Amniotic stem cell (primary cell): ENCODE measurements at places on chromosomes 3 and 15.

DNA sequence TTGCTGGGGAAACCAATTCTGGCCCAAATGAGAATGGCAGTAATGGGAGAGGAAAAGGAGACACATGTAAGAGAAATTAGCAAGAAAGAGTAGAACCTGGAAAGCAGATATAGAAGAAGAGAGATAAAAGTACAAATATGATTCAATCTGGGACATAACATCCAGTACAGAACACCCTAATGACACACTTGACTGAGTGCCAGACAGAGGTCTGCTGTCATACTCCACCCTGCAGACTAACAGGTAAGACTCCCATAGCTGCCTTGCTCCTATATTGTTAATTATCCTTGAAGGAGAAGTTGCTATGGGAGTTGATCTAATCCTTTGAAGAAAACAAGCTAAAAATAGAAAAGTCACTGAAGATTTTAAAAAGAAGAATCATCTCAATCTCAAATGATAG lies 21.1 kb downstream of the CCPG1 start:
- DNase-seq = no peak

DNA sequence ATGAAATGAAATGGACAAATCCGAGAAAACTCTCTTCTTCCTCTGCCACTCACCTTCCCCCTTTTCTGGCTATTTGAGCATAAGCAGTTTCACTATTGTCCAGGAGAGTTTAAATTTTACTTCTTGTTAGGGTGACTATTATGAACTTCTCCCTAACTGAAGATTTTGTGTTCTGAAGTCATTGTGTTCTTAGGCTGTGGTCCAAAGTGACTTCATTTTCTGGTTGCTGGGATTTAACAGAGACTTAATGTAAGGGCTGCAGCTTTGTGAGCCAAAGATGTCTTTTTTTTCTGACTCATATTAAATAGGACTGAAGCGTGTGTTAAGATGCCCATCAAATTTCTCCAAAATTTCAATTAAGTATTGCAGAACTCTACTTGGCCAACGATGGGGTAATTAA lies 46.5 kb upstream of the FSTL1 start:
- DNase-seq = peak; percentile 88

- DNase-seq = no peak
Observed at GRCh38 chr3:151537726-151538125, 76.9 kb upstream of the IGSF10 start.

GRCh38 chr3:66638717-66639116 lies 137.9 kb upstream of the LRIG1 start:
- DNase-seq = no peak

DNA sequence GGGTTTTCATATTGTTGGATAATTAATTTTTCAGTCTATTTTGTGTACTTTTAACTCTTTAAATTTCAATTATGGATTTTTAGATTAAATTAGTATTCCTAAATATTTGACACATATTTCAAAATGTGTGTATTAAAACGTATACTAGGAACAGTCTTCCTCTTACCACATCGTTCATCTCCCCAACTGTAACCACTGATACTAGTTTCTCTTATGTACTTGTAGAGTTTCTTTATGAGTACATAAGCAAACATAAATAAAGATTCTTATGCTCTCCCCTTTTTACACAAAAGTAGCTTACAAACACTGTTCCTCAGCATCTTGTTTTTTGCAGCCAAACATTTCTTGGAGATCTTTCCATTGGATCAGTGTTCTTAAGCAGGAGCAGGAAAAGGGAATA lies 45.9 kb downstream of the CMSS1 start:
- DNase-seq = no peak

GRCh38 chr15:40826423-40827075 lies 2.0 kb downstream of the PPP1R14D start:
- no peak for DNase-seq

- no peak for DNase-seq
Observed at GRCh38 chr3:194257151-194257621, 93.9 kb downstream of the CPN2 start.

DNA sequence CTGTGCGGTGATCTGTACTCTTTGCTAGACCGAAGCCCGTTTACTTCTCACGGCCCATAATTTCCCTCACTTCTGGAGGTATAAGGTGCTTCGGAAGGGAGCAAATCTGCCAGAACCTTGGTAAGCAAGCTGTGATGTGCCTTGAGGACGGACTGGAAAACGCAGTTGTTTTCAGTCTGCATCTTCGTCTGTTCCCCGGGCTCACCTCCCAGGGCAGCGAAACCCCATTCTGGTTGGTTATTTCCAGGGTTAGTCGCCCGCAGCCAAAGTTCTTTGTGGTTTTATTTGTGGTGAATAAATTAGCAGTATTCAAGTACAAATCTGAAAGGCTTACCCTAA lies 401 bp downstream of the RAMAC start:
- DNase-seq = no peak

- DNase-seq = no peak
Observed at GRCh38 chr15:70276401-70276800, 178.7 kb upstream of the TLE3 start.

DNA sequence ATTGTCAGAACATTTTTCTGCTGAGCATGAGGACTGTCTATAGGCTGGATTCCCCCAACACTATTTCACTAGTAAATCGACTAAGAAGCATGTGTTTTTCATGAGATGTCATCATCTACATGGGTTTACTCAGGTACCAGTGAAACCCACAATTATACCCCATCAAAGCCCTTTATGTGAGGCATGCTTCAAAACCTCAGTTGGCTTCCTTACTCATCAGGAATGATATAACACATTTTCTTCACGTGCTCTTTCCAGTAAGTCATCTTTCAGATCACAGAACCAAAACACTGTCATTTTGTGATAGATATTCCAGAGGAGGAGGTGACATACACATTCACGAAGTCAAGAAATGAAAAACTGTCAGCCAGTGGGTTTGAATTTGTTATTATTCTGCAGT lies 116.5 kb downstream of the ANO10 start:
- no peak for DNase-seq

- DNase-seq = no peak
Observed at GRCh38 chr3:24763393-24763792, 268.7 kb upstream of the THRB start.

DNA sequence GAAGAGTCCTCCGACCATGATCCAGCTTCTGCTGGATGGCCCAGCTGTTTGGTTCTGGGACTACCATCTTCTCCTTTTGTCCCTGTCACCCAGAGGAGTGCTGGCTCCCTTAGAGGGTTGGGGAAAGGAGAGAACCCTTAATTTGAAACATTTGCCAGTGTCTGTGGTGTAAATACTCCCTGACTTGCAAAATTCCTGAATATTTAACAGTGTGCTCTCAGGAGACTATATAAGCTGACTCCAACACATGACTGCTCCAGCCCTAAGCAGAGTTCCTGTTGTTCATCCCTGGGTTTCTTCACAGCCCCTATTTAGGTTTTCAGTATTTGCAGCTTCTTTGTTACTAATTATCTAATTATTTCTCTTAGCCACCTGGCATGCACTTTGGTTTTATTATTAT lies 133.1 kb downstream of the CPNE4 start:
- no peak for DNase-seq

DNA sequence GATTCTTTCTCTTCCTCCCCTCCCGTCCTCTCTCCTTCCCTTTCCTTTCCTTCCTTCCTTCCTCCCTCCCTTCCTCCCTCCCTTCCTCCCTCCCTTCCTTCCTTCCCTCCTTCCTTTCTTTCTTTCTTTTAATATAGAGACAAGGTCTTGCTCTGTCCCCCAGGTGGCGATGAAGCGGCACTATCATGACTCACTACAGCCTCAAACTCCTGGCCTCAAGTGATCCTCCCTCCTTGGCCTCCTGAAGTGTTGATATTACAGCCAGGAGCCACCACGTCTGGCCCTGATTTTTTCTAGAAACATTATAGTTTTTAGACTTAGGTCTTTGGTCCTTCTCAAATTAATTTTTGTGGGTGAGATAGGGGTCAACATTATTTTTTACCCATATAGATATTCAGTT lies 15.5 kb downstream of the GRM2 start:
- no peak for DNase-seq

GRCh38 chr3:69087030-69087791 lies 2.5 kb downstream of the ARL6IP5 start:
- DNase-seq = no peak

GRCh38 chr3:66665021-66665695 lies 164.3 kb upstream of the LRIG1 start:
- DNase-seq = no peak

DNA sequence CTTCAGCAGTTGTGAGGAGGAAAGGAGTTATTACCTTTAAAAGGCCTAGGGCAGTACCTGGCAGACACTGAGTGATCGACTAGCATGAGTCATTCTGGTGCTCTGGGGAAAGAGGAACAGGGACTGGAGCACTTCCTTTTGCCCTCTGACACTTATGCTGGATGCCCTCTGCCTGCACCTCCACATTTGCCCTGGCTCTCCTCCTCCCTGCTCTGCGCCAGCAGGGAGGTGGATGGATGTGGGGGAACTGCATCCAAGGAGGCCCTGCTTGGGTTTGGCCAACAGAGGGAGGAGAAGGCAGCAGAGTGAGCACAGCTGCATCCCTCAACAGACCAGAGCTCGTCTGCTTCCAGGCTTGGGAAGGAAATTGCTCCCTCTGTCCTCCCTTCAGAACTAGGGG lies 75.0 kb downstream of the SEMA5B start:
- no peak for DNase-seq

GRCh38 chr3:63857311-63857710 lies 6.3 kb downstream of the THOC7 start:
- no peak for DNase-seq

- no peak for DNase-seq
Observed at GRCh38 chr3:61612211-61613194, 51.1 kb downstream of the PTPRG start.

DNA sequence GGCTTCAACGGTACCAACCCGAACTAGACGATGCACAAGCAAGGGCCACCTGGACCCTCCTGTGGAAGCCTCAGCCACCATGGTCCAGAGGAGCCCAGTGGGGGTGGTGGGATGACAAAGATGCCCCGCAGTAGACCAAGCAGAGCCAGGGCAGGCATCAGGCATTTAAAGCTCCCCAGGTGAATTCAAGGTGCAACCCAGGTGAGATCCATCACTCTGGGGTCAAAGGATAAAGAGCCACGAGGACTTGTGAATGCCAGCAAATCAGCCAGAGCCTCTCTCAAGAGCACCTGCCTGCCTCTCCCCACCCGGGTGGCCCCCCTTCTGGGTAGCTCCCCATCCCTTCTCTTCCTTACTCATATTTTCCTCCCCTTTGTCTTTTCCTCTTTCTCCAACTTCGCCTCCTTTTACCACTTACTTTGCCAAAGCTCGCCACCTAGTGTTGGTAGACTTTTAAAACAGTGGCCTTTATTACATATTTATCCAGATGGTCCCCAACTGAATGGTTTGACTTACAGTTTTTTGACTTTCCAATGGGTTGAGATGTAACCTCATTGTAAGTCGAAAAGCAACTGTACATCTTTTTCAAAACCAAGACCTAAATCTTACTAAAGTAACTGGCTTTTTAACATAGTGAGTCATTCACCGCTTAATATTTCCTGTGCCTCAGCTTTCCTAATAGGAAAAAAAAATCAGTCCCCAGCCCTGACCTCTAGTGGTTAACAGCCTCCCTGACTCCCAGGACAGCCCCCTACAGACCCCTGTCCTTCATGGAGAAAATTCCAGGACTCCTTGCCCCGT lies 18.8 kb downstream of the PLA2G4F start:
- DNase-seq = peak; percentile 16

DNA sequence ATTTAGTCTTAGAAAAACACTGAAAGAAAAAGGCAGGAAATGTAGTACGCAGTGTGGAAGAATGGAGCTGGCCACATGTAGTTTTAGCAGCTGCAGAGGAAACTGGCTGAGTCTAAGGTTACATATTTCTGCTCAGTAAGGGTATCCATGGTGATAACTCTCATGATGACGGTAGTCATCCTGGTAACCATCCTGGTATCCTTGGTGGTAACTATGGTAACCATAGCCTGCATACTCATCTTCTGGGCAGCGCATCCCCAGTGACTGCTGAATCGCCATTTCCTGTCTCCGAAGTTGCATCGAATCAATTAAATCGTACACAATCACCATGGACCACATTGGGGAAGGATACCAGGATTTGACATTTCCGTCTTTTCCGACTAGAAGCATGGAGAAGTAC lies 35.7 kb downstream of the CCDC80 start:
- DNase-seq = peak; percentile 16

DNA sequence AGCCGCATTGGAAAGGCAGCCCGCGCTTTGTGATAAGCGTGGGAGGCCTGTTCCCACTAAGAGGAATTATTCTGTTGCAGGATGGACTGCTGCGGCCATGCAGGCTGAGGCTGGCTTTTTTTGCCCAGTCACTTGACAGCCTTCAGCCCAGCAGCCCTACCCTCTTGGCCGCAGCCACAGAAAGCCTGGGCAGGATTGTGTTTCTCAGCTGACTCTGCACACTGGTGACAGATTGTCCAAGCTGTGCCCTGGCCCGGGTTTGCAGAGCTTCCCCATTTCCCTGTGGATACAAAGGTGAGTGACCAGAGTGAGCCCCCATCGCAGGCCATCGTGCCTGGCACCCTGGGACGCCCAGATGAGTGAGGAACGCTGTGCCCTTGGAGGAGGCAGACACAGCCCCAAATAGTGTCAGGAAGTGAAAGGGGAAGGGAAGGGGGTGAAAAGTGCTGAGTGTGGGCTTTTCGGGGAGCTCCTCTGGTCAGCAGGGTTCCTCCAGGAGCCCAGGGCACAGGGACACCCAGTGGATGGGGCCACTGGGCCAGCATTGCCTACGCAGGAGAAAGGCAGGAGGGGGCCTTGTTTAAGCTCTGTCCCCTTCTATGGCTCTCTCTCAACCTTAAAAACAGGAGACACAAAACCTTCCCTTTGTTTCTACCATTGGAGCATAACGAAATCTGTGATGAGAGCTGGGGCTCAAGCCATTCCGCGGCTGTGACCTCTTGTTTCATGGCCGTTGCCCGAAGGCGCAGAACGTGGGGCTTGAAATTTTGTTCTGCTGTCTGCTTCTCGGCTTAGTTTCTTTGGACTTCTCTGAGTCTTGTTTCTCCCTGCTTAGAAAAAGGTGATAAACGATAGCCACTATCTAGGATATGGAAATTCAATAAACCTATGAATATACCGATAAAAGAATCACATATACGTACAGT lies 91.5 kb upstream of the MEF2A start:
- no peak for DNase-seq

DNA sequence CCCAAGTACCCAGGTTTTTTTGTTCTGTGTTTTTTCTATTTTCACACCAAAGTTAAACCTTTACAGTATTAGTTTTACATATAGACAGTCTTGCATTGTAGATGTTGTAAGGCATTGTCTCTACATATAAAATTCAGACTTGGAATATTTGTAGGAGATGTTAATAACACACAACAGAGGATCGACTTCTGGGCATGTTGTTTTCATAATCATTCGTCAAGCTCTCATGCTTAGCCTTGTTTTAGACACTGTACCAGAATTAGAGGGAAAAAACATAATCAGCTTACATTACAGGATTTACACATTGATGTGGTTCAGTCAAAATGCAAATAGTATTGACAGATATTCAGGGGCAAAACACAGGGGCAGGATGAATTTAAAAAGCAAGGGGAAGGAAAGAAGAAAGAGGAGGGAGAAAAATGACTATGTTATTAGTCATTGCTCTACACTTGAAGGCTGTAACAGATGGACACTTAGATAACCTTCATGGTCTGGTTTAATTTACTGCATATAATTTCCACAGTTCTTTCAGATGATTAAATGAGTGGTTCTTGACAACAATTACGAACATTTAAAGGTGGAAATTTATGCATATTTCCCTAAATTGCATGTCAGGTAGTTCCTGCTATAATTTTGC lies 7.5 kb downstream of the CMSS1 start:
- DNase-seq = no peak

- DNase-seq = no peak
Observed at GRCh38 chr15:40182358-40183029, 21.6 kb downstream of the BUB1B start.

GRCh38 chr3:149688122-149688757 lies 30.4 kb upstream of the WWTR1 start:
- no peak for DNase-seq
